DND-41 (cell line): ENCODE measurements at places on chromosomes 3 and 15.

DNA sequence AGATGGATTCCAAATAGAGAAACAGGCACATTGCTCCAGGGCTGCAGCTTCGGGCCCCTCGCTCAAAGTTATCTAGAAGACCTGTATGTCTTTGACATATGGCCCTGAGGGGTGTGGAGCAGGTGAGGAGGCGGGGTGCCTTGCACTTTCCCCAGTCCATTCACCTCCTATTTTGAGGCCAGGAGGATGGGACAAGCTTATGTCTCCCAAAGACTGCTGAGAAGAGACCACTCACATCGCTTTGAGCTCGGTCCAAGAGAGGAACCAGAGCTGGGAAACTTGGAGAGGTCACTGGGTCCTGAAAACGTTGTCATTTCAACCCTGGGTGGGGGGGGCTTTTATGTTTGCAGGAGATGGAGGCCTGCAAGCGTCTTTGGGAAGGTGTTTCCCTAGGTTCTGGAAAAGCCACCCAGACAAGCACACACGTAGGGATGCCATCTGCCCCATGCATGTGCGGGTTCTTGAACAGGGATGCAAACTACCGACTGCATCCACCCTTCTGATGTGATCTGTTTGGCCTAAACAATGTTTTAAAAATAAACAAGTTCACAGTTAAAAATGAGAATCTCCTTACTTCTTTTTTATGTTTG is 33.7 kb upstream of the SYNM start:
- no peak for DNase-seq

DNA sequence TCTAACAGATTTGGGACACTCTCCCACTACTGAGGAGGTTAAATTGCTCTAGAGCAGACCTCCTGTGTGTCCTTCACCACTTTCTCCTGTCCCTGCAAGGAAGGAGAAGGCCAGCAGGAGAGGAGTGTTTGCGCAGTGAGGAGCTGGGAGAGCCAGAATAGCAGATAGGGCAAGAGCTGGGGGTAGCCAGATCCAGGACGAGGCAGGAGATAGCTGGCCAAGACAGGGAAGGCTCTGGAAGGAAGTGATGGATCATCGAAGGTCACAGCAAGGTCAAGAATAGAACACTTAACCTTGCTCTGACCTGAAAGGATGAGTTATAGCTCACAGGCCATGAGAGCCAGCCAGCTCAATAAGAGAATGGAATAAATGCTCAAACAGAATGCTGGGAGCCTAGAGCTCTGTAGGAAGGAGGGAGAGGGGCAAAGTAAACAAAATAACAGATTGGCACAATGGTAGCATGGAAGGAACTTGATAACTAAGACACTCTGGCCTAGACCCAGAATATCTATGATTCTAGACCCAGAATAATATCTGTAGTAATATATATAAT is 37.5 kb upstream of the FSIP1 start:
- DNase-seq, result no peak

DNA sequence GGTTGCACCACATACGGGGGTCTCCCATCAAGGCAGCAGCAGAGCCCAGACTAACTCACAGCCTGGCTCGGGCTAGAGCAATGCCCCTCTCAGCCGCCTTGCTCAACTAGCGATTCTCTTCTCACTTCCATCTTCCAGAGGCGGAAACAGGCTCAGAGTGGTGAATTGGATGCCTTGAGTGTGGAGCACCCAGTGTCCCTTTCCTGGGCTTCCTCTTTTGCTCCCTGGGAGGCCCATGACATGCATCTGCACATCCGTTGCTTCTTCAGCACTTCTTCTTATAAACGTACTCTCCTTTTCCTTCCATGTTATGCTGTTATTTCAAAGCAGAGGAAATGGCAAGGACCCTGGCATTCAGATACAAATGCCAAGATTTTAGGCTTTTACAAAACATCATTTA is 2.1 kb upstream of the IQSEC1 start:
- DNase-seq, result no peak

GRCh38 chr15:41977757-41978383 is 5.5 kb upstream of the EHD4 start:
- DNase-seq, result no peak

DNA sequence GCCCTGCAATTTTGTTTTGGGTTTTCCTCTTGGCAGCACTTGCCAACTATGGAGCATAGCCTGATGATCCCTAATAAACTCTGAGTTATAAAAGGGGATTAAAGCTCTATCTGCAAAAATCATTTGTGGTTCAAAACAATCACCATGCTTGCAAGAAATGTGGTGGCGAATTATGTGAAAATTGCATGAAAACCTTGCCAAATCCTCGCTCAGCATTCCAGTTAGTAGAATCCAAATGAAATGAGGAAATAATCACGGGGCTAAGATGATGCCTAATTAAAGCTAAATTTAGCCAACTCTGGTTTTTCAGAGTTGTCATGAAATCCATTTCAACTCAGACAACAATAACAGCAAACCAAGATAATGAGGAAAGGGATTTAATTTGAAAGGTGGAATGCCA is 73.0 kb upstream of the PROK2 start:
- no peak for DNase-seq

GRCh38 chr15:54987881-54988280 is 208.9 kb downstream of the RSL24D1 start:
- no peak for DNase-seq

DNA sequence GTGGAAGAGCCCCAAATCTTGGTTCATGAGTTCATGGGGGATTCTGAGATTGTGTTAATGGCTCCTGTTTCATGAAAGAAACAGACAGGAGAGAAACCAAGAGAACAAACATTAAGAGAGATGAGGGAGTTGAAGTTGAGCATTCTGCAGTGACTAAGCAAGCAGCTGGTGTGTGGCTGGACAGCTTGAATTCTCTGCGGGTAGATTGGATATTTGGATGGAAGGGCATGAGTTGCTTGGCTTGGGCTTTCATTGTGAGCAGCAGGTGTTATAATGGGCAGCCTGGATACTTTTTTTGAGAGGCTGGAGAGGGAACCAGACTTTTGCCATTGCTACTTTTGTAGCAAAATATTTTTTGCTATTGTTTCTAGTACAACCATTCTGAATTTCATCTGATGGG is 346.8 kb upstream of the SATB1 start:
- DNase-seq, result no peak

DNA sequence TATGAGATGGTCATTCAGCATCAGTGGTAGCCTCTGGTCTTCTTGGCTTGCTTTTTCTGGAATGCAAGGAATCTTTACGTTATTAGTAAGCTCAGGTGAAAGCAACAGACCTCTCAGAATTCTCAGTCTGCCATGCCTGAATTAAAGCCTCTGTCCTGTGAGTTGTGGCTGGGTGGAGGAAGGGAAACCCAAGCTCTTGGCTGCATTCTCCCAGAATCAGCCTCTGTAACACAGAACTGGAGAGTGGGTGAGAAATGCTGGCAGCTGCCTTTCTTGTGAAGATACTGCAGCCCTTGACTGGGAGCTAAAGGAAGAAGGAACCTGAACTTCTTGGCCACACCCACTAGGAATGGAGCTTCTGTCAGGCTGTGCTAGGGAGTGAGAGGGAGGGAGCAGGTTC is 505.8 kb downstream of the EPHA3 start:
- DNase-seq, result no peak

- DNase-seq, result no peak
Observed at GRCh38 chr3:23550402-23550801, 255.4 kb upstream of the UBE2E1 start.

DNA sequence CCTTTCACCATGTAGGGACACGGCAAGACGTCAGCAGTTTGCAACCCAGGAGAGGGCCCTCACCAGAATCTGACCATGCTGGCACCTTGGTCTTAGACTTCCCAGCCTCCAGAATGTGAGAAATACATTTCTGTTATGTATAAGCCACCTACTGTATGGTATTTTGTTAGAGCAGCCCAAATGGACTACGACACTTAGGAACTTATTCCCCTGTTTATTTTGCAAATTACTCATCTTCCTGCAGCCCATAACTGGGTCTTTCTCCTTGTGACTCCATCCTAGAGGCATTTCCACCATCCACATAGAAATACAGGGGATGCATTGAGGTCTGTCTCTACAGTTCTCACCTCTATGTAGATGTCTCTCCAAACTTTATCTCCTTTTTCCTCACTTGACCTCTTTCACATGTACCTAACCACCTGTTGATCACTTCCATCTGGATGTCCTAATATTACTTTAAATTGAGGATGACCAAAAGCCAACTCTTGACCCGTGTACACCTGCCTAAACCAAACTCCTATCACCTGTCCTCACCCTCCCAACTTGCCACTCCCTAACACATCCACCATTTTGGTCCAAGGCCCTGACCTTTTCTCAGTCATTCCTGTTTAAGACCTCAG is 406.0 kb upstream of the WNT5A start:
- no peak for DNase-seq

DNA sequence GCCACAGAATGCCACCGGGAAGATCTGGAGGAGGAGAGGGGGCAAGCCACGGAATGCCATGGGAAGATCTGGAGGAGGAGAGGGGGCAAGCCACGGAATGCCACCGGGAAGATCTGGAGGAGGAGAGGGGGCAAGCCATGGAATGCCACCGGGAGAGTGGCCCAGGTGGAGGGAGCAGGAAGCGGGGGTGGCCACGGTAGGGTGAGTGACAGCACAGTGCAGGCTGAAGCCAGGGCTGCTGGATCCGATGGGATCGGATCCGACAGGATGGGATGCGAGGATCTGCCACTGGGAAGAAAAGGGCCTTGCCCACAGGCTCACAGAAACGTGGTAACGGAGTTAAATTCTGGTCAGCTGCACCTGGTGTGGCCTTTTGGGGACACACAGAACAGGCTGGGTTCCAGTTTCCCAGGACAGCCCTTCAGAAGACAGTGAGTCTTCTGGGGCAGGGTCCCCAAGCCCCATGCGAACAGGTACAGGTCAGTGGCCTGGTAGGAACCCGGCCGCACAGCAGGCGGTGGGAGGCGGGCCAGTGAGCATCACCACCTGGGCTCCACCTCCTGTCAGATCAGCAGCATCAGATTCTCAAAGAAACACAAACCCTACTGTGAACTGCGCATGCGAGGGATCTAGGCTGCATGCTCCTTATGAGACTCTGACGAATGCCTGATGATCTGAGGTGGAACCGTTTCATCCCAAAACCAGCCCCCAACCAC is 58.8 kb downstream of the XXYLT1 start:
- no peak for DNase-seq

DNA sequence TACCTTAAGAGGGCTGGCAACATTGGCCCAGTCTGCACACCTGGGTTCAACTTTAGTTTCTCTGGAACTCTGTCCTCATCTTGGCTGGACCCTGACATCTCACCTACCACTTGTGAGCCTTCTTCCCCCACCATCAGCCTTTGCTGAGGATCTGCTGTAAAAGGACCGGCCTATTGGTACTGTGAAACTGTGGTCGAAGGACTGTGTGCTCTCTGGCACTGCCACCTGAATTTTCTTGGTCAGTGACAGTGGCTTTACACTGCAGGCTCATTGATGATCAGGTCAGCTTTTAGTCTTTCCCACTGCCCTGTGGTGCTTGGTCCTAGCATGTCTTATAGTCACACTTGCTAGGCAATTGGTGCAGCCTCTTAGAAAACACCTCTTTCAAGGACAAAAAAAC is 86.9 kb downstream of the PEX5L start:
- no peak for DNase-seq

DNA sequence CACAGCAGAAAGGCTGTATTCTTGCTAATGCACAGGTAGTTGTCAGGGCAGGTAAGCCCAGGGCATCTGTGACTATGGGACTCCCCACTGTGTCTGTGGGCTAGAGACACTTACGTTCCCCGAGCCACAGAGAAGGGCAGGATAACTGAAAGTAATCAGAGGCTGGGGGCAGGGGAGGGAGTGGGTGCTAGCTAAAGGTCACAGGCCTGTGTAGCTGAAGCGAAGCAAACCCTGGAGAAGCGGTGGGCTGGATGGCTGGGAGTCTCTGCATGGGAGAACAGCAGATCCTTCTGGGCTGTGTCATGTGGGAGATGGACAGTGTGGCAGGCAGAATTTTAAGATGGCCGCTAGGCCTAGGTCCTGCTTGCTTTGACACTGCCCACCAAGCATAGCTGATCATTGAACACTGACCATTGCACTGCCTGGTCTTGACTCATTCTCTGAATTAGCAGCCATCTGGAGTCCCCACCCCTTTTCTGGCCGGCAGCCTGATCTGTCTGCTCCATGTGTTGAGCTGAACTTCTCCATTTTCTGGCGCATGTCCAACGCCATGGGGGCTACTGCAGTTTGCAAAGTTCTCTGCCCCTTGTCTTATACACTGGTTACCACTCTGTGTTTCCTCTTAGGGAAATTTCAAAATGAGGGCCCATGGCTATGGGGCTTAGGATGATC is 110.0 kb downstream of the DGKG start:
- no peak for DNase-seq

DNA sequence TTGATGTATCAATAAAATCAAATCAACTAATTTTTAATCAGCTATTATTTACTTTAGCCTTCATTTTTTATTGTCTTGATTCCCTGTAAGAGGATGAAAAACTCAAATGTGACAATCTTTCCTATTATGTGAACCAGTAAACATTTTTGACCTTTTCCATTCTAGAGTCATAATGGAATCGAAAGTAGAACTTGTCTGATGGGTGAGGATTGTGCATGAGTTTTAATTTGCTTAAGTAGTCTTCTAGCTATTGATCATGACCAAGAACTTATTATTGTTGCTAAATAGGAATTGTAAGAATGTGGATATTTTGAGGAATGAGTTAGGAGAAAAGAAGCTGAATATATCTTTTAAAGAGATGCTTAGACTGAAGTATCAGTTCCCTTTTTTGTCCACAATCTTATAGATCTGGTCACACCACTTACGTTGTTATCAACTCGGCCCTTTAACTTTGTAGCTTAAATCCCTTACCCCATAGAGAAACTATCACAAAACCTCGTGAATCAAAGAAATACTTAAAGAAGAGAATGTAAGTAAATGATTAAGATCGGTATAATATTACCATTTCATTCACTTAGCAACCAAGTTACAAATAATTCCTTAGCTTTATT is 147.3 kb downstream of the TP63 start:
- DNase-seq, result no peak

- peak; percentile 46 for DNase-seq
Observed at GRCh38 chr3:61371123-61371522, 119.9 kb upstream of the FHIT start.

DNA sequence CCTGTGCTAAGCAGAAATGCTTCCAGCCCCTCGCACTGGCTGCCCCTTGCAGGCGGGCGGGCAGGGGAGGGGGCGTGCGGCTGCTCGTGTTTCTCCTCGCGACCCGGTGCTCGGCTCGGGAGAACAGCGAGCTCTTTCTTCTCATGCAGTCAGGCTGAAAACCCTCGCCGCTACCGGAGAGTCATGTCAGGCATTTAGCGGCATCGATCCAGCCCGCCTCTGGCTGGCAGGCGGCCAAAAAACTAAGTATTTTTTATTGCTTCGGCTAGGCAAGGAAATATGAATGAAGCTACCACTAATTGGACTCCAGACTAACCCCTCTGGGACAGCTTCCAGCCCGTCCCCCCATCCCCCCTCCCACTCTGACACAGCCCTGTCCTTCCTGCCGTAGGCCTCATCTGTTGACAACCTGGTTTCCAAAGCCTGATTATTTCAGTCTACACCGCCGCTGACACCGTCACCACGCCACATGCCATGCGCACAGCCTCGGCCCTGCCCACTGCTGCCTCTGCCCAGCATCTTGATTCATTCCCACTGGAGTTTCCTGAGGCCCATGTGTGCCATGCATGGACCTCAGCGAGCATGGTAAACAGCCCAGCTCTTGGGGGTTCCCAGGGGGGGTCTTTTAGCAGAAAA is 35.3 kb downstream of the TLE3 start:
- no peak for DNase-seq
